NCI-H774 (cell line): ENCODE measurements at places on chromosomes 7 and 10.

- no peak for DNase-seq
Observed at GRCh38 chr7:75650062-75650461, 88.7 kb downstream of the HIP1 start.

DNA sequence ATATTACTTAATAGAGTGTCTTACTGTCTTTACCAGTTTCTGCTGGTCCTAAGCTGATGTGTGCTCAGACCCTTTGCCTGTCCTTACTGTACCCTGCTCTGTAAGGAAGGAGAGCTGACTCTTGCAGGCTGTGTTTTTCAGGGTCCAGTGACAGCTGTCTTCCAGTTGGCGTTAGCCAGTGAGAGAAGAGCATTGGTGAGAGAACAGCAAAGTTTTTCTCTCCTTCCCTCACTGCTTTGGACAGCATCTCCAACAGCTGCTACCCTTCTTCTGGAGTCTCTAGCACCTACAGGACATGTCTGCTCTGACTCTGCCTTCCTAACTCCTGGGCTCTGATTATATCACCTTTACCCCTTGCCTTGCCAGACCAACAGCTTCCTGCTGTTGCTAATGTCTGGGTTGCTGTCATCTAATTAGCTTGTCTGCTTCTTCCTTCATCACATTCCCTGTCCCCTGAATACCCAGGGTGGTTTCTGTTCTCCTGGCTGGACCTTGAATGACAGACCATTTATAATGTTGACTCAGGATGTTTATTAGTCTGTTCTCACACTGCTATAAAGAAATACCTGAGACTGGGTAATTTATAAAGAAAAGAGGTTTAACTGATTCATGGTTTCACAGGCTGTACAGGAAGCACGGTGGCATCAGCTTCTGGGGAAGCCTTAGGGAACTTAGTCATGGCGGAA is 23.5 kb upstream of the PANK1 start:
- DNase-seq: no peak

DNA sequence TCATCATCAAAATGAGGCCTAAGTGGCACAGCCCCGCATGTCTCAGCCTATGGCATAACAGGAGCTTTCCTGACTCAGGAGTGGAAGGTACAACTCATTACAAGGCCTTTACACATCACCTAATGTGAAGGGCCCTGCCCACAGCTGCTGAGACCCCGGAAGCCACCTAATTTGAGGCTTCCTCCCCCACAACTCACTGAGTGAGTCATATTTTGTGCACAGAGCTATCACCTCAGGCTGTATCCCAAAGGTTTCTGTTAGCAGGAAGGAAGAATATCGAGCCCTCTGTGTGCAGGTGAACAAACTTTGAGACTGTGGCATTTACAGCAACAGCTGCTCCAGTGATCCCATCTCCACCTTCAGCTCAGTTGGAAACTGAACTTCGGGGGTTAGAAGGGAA is 20.6 kb downstream of the HTR5A start:
- no peak for DNase-seq

DNA sequence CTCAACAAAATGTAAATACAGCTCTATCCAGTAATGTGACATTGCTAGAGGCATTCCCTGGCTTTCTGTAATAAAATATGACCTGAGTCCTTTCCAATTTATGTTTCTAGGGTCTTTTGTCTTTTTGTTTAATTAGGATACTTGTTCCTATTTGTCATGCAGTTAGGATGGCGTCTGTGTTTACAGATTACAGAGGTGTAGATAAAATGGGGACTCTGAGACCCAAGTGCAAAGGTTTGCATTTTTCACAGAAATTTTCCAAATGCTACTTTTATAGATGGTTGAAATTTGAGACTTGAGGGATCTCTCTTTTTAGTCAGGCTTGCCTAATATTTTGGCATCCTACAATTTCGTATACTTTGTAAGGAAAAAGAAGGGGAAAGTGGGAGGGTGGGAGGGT is 332.4 kb downstream of the PTEN start:
- DNase-seq: no peak

- DNase-seq: no peak
Observed at GRCh38 chr10:89852872-89853271, 151.5 kb downstream of the KIF20B start.

DNA sequence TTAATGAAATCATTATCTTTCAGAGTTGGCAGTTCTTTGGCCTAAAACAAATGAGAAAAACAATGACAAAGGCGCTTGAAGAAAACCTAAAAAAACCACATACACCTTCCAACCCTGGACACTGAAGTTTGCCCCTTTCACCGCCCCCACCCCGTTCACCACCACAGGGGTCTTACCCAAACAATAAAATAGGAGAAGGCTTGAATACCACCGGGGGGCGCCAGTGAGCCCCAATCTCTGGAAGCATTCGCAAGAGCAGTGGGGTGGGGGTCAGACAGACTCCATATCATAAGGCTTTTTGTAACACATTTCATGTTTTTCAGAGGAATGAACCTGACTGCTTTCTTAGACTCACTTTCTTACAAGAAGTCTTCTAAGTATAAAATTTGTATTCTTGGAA is 163.6 kb downstream of the PIP4K2A start:
- DNase-seq: no peak

GRCh38 chr7:155574556-155575290 is 28.4 kb upstream of the CNPY1 start:
- DNase-seq: no peak

DNA sequence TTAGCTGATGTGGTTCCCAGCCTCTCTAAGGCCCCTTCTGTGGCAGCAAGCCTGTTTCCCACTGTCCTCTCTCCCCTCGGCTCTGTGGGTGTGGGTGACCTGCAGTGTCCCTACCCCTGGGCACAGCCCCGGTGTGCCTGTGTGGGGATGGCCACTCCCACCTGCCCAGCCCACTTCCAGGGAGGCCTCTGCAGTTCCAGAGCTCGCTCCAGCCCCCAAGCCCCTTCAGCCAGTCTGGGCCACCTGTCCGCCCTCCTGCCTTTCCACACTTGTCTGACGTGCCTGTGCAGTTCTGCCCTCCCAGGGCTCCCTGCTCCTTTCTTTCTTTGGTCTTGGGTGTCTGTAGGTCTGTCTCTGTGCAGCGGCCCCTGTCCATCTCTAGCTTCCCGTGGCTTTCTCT is 127.0 kb upstream of the PPIF start:
- no peak for DNase-seq

- DNase-seq: no peak
Observed at GRCh38 chr7:13312307-13312706, 624.9 kb downstream of the ARL4A start.

DNA sequence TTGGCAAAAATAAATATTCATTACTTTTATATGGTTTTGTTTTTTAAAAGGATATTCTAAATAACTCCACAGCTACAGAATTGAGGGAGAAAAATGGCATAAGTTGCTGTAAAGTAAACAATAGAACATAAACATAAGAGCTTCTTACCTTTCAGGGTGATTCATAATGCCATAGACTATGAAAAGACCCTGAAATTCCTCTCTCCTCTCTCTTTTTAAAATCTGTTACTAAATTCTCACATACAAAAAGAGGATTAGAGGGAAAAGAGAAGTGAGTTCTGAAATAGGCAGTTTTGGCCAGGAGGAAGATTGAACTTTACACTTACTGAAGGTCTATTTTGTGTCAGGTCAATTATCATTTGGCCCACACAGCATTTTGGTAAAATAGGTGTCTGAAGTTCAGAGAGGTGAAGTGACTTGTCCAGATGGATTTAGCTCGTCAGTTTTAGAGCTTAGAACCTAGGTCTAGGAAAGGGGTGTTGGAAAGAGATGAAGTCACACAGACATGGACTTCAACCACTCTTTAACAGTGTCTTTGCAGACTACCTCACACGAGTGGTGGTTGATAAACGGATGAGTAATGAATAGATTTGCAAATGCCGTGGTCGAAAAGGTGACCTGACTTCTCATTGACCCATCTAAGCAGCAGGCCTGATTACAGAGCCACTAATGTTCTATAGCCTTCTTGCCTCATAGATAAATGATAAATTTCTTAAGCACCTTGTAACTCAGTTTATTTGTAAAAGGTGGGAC is 190.6 kb upstream of the CCDC6 start:
- no peak for DNase-seq

GRCh38 chr10:110378533-110379108 is 73.9 kb upstream of the SMNDC1 start:
- no peak for DNase-seq

DNA sequence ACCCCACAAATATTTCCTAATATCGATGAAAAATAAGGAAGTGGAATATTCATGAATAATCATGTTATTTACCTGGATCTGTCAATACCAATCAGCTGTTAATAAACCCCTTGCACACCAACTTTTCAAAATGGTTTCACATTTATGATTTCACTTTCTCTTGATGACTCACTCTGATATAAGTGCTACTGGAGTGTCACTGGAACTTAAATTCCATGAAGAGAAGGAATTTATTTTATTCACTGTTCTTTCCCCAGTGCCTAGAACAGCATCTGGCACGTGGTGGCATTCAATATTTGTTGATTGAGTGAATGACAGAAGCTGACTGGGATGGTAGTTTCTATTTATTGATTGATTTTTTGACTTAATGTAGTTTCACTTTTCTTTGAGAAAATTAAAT is 3.5 kb upstream of the ENO4 start:
- DNase-seq: no peak

DNA sequence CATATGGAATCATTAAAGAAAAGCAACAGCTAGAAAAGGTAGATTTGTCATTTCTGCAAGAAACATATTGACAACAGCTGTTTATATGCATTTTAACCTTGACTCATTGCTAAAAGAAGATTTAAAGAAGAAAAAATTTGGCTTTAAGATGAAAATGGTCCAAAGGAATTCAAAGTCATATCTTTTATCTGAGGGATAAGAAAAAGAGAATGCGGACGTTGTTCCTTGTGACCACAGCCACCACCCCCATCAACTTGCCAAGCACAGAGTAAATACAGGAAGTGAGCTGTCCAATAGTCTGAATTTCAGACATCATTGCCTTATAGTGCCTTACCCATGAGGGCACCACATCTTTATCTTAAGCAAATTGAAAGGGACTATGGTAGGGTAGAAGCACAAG is 7.3 kb upstream of the CRPPA start:
- DNase-seq: no peak
